ENCODE measurements at places on chromosomes 5 and 9. TPM values are rescaled to one million over a fixed set of nuclear protein-coding genes. Genes with fewer than 3 reads are reported as not detected.

SHLD3 gene
- 3.6 TPM for total RNA-seq

SMIM33 gene
- not detected for total RNA-seq

GDNF gene
- total RNA-seq, result not detected

F2RL1 gene
- total RNA-seq, result 59.5 TPM

CATSPER3 gene
- total RNA-seq, result 0.08 TPM

DOCK8 gene
- total RNA-seq, result 0.15 TPM

GCNT4 gene
- 0.06 TPM for total RNA-seq

ZNF462 gene
- total RNA-seq, result 6.5 TPM

GGTA1 gene
- 0.35 TPM for total RNA-seq

SLC36A3 gene
- not detected for total RNA-seq

C1QTNF3 gene
- 0.76 TPM for total RNA-seq
